Progenitor cell of endocrine pancreas (in vitro differentiated cells): ENCODE measurements at places on chromosomes 2 and 18.

GRCh38 chr2:148046802-148047201, 25.9 kb downstream of the MBD5 start:
- no peak for DNase-seq

- DNase-seq, result peak; percentile 56
Observed at GRCh38 chr2:98730707-98731040, 258 bp downstream of the MGAT4A start.

DNA sequence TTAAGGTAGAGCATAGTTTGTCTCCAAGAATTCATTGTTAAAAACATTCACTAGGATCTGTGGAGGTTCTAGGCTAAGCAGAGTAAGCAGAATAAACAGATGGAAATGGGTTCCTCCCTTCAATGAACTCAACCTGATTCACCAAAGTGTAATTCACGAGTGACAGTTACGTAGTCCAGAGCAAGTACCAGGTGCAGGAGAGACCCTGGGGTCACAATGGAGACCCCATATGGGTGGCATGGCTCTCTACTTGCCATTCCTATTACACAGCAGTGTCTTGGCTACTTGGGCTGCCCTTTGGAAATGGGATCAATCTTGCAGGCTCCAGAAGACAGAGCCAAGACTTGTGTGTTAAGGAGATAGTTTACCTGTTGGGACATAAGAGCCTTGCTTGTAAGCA, 7.1 kb downstream of the MYCN start:
- DNase-seq, result no peak

GRCh38 chr18:10951631-10952544, 197.5 kb downstream of the PIEZO2 start:
- DNase-seq, result no peak

DNA sequence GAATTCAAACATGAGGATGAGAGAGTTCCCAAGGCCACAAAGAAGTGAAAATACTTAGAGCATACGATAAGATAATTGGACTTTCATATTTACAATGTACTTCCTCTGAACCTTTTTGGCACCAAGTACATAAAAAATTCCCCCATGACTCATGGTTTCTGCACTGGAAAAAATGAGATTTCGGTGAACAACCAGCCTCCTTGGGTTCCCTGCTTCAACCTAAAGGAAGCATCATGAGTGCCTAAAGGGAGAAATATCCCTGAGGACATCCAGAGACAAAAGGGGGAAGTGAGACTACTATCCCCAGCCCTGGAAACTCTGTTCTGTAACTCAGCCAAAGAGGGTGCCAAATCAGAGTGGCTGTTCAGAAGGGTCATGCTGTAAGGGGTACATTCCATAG, 562.7 kb upstream of the SLC39A10 start:
- DNase-seq, result no peak
